ENCODE measurements at places on chromosomes 7 and 10. TPM values are rescaled to one million over a fixed set of nuclear protein-coding genes. Genes with fewer than 3 reads are reported as not detected.

CYP3A4 gene
- not detected for total RNA-seq

CALML3 gene
- total RNA-seq = not detected

CFTR gene
- total RNA-seq = not detected

AQP1 gene
- 0.46 TPM for total RNA-seq

OR2A5 gene
- not detected for total RNA-seq

EVX1 gene
- total RNA-seq = not detected

CXCL12 gene
- 109 TPM for total RNA-seq

MKX gene
- total RNA-seq = 40.3 TPM

- H3K4me3 ChIP-seq = no peak overlapping the region
- no peak for DNase-seq
- H3K4me1 ChIP-seq = peaks cover 28% of the 10 kb centered on the region
- no peak overlapping the region for H3K27ac ChIP-seq
- H3K36me3 ChIP-seq = no peaks in the 10 kb centered on the region
- peaks cover 9% of the 10 kb centered on the region for H3K27me3 ChIP-seq
These were observed 133.8 kb upstream of the PRSS1 start for GRCh38 chr7:142615508-142615907.

DNA sequence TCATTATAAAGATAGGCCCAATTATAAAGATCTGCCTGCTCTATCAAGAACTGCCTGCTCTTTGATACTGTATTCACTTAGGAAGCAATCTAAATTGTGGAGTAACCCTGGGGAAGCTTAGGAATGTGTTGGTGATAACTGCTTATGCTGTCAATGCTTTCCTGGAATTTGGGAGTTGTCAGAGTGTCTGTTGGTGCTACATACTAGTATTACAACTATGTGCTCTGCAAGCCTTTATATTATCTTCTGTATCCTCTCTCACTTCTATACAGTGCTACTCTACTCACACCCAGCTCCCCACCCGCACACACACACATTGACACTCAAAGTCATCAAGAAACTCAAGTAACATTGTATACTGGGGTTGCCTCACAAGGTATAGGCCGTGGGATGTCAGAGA, 6.1 kb downstream of the ZNF277 start:
- no peaks in the 10 kb centered on the region for H3K27me3 ChIP-seq
- H3K4me1 ChIP-seq = peaks cover 36% of the 10 kb centered on the region
- no peak for DNase-seq
- no peaks in the 10 kb centered on the region for H3K36me3 ChIP-seq
- peak overlapping the region; percentile 2 for H3K27ac ChIP-seq
- H3K4me3 ChIP-seq = no peak overlapping the region

GRCh38 chr7:155799514-155799913, 12.7 kb downstream of the SHH start:
- DNase-seq = no peak
- H3K36me3 ChIP-seq = no peaks in the 10 kb centered on the region
- H3K4me3 ChIP-seq = no peak overlapping the region
- H3K27ac ChIP-seq = no peak overlapping the region
- H3K4me1 ChIP-seq = no peaks in the 10 kb centered on the region

DNA sequence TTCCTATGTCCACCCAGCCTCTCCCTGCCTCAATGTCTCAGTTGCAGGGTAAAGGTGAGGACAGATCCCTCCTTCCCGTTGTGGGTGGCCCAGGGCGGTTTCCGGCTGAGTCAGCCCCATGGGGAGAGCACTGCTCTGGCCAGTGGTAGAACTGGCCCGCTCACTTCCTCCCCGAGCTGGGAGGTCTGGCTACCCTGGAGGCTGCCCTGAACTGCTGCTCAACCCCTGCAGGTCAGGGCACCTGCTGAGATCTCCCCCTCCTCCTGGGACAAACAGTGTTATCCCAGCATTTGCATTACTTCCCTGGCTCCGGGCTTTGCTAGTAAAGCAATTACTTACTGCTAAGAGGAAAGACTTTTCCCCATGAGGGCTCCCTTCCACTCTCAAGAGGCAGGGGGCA, 21.4 kb upstream of the IMPDH1 start:
- H3K4me1 ChIP-seq = 0 out of 2 replicates have a peak, but pooled peaks cover 6% of the 10 kb centered on the region
- H3K27ac ChIP-seq = no peak overlapping the region
- peaks cover 6% of the 10 kb centered on the region for H3K27me3 ChIP-seq
- no peak for DNase-seq
- no peaks in the 10 kb centered on the region for H3K36me3 ChIP-seq

DNA sequence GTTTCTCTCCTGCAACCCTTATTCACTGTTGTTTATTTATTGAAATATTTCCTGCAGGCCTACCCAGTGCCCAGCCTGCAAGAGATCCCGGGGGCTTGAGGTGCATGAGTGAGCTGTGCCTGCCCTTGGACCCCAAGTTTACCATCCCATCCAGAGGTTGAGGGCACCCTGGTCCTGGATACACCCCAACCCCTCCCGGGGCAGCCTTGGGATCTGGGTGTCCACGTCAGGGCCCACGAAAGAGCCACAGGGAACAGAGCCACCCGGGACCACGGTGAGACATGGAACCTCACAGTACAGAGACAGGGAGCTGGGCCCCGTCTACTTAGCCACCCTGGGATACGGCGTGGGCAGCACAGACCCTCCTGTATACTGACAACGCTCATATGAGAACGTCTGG, 28.8 kb upstream of the PDGFA start:
- H3K27me3 ChIP-seq = no peaks in the 10 kb centered on the region
- no peak overlapping the region for H3K27ac ChIP-seq
- no peak overlapping the region for H3K4me3 ChIP-seq
- no peaks in the 10 kb centered on the region for H3K36me3 ChIP-seq
- H3K4me1 ChIP-seq = peaks cover 17% of the 10 kb centered on the region

DNA sequence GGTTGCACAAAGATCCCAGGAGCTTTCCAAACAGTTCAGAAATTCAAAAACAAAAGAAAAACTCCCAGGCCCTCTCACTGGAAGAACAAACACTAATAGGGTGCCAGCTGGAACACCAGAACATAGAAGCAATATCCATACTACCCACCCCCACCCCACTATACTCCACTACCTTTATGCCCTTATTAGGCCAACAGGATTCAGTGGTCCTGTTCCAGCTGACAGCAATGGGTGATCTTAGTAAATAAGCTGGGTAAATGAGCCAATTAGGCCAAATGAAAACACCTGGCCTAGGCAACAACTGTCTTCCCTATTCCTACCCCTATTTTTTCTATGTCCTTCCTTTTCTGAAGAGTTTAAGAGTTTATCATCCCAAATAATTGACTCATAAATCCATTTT, 11.7 kb downstream of the NOC3L start:
- no peaks in the 10 kb centered on the region for H3K27me3 ChIP-seq
- no peak overlapping the region for H3K4me3 ChIP-seq
- H3K4me1 ChIP-seq = peaks cover 22% of the 10 kb centered on the region
- peaks cover 15% of the 10 kb centered on the region for H3K36me3 ChIP-seq
- no peak for DNase-seq
- no peak overlapping the region for H3K27ac ChIP-seq

- H3K36me3 ChIP-seq = peaks cover 14% of the 10 kb centered on the region
- H3K27ac ChIP-seq = peak overlapping the region; percentile 99
- H3K4me3 ChIP-seq = peak overlapping the region; percentile 41
- peaks cover 88% of the 10 kb centered on the region for H3K4me1 ChIP-seq
- peak; percentile 97 for DNase-seq
- no peaks in the 10 kb centered on the region for H3K27me3 ChIP-seq
These were observed 72.9 kb upstream of the STEAP1B start for GRCh38 chr7:22572937-22573336.

GRCh38 chr10:25707572-25707971, 226.5 kb upstream of the MYO3A start:
- no peak overlapping the region for H3K27ac ChIP-seq
- DNase-seq = no peak
- H3K36me3 ChIP-seq = no peaks in the 10 kb centered on the region
- H3K4me3 ChIP-seq = no peak overlapping the region
- H3K4me1 ChIP-seq = no peaks in the 10 kb centered on the region

DNA sequence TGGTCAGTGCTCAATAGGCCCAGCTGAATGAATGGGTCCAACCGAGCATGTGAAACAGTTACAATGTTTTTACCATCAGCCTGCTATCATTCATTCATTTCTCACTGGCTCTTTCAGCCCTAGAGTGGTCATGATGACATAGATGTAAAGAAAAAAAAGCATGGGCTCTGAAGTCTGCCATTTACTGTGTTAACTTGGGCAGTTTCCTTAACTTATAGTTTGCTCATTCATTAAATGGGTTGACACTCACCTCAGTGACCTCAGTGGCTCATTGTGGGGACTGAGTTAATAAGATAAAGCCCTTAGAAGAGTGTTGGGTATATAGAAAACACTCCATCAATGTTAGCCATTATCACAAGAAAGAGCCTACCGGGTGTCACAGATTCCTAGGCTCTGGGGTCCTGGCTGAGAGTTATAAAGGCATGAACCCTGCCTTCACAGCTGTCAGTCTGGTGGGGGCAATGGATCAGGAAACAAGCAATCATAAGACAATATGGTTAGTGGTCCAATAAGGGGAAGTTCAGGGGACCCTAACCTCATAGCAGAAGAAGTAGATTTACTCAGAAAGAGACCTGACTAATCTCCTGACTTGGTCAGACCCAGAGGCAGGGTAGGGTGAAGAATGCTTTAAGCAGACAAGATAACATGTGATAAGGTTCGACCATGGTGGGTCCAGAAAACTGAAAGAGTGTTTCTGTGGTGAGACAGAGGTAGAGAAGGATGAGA, 29.7 kb upstream of the GPAM start:
- H3K4me1 ChIP-seq = peaks cover 56% of the 10 kb centered on the region
- no peak for DNase-seq
- H3K27ac ChIP-seq = no peak overlapping the region
- no peaks in the 10 kb centered on the region for H3K36me3 ChIP-seq

DNA sequence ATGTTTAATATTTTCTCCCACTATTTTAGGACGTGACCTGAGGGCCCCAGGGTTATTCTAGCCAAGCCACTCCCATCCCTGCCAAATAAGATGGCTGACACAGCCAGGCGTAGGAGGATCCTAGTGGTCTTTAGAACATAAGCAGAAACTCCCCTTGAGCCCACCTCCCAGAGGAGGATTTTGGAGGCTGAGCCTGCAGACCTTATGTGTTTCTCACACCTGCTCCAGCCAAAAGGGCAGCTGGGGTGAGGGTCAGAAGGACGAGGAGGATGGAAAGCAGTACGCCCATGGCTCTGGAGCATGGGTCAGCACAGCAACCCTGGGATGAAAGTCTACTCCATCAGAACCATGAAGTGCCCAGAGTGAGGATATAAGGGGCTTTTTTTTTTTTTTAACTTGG, 39.9 kb downstream of the PDLIM1 start:
- peaks cover 19% of the 10 kb centered on the region for H3K36me3 ChIP-seq
- no peak overlapping the region for H3K4me3 ChIP-seq
- H3K27ac ChIP-seq = peak overlapping the region; percentile 8
- H3K4me1 ChIP-seq = peaks cover 74% of the 10 kb centered on the region
- no peak for DNase-seq

GRCh38 chr10:93701866-93702209, 554 bp downstream of the FRA10AC1 start:
- H3K27me3 ChIP-seq = no peaks in the 10 kb centered on the region
- peak; percentile 24 for DNase-seq
- no peaks in the 10 kb centered on the region for H3K4me1 ChIP-seq
- peaks cover 7% of the 10 kb centered on the region for H3K36me3 ChIP-seq
- no peak overlapping the region for H3K27ac ChIP-seq
- H3K4me3 ChIP-seq = no peak overlapping the region

DNA sequence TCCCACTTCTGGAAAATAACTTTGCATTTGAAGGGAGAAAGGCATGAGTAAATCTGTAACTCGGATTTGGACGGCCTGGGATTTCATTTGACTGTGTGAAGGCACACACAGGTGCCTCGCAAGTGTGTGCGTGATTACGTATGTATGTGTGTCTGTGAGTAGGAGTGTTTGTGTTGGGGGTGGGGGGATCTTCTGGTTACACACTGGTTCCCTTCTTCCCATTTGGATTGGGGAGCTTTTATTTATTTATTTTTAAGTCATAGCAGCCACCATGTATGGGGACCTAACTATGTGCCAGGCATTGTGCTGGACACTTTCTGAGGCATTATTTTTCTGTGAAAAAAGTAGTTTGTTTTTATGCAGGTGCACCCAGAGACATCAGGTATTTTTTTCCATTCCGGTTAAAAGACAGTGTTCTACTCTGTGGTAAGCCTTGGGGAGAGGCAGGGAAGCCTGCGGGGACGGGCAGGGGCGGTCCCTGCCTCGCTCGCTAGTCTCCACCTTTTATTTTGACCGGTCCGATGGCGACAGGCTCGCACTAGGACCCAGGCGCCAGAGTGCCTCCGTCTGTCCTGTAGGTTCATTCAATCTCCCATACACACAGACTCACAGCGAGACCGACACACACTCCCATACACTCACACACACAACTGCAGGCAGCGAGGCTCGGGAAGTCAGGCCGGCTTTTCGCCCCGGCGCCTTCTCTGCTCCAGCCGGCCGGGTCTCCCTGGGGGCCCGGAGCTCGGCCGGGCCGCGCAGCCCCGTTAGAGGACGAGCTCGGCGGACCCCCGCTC, at the start of gene MXI1:
Gene MXI1, plus strand, starts transcription at position 595 of the 794 bp plus-strand sequence. CDS start 204 bp downstream, outside the sequence.
- peak within 1 kb of the TSS; percentile 95 for H3K4me3 ChIP-seq
- peak within 1 kb of the TSS; percentile 71 for H3K27ac ChIP-seq
- peaks cover 14% of the 10 kb centered on the region for H3K27me3 ChIP-seq
- H3K36me3 ChIP-seq = no peaks in the 10 kb centered on the region
- peak; percentile 78 for DNase-seq

GRCh38 chr7:132771301-132771730, 195.0 kb upstream of the PLXNA4 start:
- H3K27ac ChIP-seq = no peak overlapping the region
- peaks cover 12% of the 10 kb centered on the region for H3K4me1 ChIP-seq
- no peaks in the 10 kb centered on the region for H3K36me3 ChIP-seq
- H3K27me3 ChIP-seq = peaks cover 20% of the 10 kb centered on the region

DNA sequence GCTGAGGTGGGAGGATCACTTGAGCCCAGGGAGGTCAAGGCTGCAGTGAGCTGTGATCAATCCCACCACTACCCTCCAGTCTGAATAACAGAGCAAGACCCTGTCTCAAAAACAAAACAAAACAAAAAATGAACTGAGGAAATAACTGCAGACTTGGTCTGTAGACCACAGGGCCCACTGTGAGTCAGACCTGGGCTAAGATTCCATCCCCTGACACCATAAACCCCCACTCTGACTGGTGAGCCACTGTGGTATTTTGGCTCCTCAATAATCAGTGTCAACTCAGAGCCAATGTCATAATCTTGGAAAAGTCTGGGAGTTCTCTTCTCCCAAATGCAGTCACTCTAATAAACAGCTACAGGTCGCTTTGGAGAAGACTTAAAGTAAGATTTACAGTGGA, 24.0 kb upstream of the ERCC6 start:
- peaks cover 91% of the 10 kb centered on the region for H3K4me1 ChIP-seq
- no peaks in the 10 kb centered on the region for H3K27me3 ChIP-seq
- H3K27ac ChIP-seq = peak overlapping the region; percentile 73

GRCh38 chr7:140920745-140921144, 4.0 kb downstream of the BRAF start:
- DNase-seq = no peak
- H3K36me3 ChIP-seq = no peaks in the 10 kb centered on the region
- no peak overlapping the region for H3K27ac ChIP-seq
- peaks cover 3% of the 10 kb centered on the region for H3K27me3 ChIP-seq

GRCh38 chr10:33291053-33291592, 43.3 kb downstream of the NRP1 start:
- H3K27ac ChIP-seq = peak overlapping the region; percentile 96
- H3K27me3 ChIP-seq = peaks cover 3% of the 10 kb centered on the region
- peak overlapping the region; percentile 72 for H3K4me3 ChIP-seq
- DNase-seq = peak; percentile 96

All from HFFc6 (cell line).